ENCODE measurements at places on chromosomes 1 and 21.
A peak's percentile ranks its signal among the peaks of the same experiment; 100 is the strongest.

DNA sequence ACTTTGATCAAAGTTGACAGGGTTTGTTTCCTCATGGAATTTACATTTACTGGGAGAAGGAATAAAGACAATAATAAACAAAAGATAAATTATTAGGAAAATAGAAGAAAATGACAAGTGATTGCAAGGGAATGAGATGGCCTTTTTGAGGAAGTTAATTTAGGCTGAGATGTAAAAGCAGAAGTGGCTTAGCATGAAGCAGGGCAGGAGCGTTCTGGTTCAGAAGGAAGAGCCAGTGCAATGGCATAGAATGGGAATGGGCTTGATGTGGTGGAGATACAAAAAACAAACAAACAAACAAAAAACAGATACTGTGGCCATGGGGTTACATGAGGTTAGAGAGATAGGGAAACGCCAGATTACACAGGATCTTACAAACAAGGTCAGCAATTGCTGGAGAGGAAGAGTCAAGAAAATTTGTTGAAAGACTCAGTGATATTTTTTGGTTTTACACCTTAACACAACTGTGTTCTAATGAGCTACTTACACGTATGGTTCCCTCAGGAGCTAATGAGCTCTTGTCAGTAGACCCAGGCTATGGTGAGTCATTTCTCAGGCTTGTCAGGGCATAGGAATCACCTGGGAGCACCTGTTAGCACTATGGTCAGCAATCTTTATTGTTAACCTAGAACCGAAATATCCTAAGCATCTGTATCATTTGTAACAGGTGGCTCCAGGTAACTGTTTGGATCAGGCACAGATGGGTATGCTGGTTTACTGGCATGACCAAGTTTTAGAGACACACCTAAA lies 8.7 kb upstream of the CADM3 start:
- peak; percentile 50 for DNase-seq

DNA sequence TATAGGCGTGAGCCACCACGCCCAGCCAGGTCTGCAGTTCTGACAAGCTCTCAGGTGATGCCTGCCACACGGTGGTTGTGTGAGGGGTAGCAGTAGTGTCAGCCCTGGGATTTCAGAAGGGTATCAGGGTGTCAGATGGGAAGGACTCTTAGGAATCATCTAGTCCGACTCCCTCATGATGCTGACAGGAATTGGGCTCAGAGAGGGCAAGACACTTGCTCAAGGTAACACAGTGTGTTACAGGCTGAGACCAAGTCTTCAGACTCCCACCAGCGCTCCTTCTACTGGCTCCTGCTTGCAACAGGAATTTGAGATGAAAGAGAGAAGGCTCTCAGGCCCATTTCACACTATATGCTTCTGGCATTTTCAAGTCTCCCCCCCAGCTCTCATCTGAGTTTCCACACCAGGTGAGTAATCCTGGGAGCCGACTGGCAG lies 6.9 kb downstream of the HTR1D start:
- no peak for DNase-seq

- DNase-seq, result no peak
These were observed 567.2 kb downstream of the NPHP4 start for GRCh38 chr1:5424802-5425703.

GRCh38 chr1:186775881-186776560 lies 52.7 kb upstream of the PLA2G4A start:
- no peak for DNase-seq

- no peak for DNase-seq
These were observed 179.4 kb downstream of the LYPLAL1 start for GRCh38 chr1:219352961-219353651.

DNA sequence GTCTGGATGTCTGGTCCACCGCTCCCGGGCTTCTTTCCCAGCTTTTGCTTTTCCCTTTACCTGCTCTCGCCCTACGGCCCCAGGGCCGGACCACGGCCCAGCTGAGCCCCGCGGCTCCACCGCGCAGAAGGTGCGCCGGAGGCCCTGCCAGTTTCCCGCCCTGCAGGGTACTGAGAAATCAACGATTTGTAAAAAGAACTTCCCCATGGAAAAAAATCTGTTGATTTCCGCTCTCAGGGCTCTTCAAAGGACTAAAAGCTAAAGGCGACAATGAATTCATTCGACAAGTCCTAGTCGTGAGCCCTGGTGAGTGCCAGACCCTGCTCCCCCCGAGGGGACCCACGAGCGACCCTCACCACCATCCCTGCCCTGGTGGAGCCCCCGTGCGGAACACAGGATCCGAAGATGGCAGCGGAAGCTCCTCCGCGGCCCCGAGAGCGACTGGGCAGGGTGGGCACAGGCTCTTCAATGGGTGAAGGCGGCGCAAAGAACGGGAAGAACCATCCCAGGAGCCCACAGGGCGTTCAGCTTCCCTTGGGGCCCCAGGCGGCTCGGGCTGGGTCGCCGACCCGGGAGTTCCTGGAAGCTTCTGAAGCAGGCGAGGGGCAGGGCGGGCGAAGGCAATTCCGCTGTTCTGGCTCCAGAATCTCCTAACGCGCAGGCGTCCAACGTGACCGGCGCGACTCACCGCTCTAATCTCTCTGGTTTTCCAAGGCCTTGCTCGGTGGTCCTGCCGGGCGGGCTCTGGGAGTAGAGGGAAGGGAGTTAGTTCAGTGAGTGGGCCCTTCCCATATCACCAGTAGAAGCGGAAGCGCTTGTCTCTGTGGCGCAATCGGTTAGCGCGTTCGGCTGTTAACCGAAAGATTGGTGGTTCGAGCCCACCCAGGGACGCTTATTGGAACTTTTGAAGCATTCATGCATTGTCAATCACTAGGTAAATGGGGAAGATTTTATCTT lies 6.6 kb upstream of the RNU1-2 start:
- DNase-seq, result peak; percentile 81

DNA sequence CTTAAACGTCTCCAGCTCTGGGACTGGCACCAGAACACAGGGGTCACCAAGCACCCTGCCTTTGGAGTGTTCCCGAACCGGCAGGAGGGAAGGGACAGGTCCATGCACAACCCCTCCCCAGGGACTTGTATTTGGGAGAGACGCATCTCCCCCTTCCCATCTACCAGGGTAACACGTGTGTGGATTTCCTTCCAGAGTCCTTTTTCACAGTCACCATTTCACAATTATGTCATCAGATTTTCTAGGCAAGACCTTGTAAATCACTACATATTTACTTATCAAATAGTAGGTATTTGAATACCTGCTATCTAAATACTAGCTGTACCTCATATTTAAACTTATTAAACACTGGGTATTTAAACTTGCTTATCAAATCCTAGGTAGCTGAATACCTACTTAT lies 57.4 kb upstream of the AJAP1 start:
- DNase-seq, result no peak

GRCh38 chr1:22704440-22705067 lies 6.1 kb upstream of the EPHB2 start:
- peak; percentile 98 for DNase-seq

DNA sequence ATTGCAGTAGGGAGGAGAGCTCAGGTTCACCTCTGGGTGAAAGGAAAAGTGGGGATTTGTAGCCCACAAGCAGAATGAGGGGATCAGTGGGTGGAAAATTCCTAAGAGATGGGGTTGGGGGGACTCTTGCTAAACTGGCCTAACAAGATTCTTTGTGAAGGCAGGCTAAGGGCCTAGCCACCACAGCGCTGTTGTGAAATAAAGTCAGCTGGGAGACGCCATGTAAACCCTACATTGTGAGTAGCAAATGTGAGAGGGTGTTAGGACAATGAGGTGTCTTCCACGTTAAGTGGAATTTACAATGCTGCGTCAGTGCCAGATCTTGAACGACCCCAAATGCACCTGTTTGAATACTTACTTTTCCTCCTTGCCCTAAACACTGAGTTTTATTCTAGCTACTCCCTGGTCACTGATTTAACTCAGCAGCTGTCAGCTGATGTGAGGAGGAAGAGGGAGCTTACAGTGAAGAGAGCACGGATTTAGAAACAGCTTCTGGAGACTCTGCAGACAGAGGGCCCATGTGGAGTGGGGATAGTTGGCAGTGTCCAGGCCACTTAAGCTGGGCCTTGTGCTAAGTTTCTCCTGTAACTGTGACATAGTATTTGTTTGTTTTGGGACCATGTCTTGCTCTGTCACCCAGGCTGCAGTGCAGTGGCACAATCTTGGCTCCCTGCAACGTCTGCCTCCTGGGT lies 17.3 kb downstream of the PDPN start:
- no peak for DNase-seq

DNA sequence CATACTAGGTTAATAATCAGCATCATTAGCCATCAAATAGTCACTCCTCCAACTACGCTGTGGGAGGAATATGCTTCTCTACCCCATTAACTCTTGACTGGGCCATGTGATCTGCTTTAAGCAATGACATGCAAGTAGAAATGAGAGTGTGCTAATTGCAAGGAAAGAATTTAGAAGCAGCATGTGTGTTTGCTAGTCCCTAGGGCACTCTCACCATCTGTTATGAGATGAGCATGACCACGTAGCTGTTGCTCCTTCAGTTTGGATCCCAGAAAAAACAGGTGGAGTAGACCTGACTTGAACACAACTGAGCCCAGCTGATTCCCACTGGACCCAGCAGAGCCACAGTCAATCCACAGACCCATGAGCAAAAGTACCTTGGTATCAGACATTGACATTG lies 19.7 kb upstream of the RGS7 start:
- no peak for DNase-seq

GRCh38 chr1:26838474-26839338 lies 12.2 kb downstream of the ZDHHC18 start:
- no peak for DNase-seq

DNA sequence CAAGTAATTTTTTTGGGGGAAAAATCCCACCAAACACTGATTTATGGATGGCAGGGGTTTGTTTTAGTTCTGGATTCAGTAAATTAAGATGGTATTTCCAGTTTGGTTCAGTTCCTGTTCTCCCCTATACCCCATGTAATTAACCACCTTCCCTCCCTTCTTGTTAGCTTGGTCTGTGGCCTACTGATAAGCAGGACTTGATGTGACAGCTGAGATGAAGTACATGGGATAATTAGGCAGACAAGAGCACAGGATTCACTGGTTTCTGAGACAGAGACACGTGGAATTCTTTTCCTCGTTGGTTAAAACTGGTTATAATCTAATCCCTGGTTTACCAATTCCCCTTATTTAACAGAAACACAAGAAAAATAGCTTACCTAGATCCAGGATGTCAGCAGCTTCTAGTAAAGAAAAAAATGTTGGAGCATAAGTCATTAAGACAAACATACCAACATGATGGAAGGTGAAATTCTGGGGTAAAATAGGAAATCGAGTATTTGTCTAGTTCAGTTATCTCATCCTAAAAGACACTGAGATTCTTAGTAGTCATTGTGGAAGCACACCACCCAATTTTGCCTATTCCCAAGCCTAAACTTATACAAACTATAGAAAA lies 81.5 kb downstream of the SCMH1 start:
- no peak for DNase-seq

- peak; percentile 58 for DNase-seq
These were observed 29.6 kb upstream of the RGS1 start for GRCh38 chr1:192545896-192546521.

GRCh38 chr1:24990136-24990535 lies 60.1 kb upstream of the RUNX3 start:
- no peak for DNase-seq

- peak; percentile 96 for DNase-seq
These were observed 2.2 kb downstream of the IKBKE start for GRCh38 chr1:206472454-206472853.

Measured in suppressor macrophage treated with lipopolysaccharide for 1 hour (primary cell).